Lung (tissue), 17 donors: ENCODE measurements at places on chromosomes 3 and 15.
A peak's percentile ranks its signal among the peaks of the same experiment; 100 is the strongest.

DNA sequence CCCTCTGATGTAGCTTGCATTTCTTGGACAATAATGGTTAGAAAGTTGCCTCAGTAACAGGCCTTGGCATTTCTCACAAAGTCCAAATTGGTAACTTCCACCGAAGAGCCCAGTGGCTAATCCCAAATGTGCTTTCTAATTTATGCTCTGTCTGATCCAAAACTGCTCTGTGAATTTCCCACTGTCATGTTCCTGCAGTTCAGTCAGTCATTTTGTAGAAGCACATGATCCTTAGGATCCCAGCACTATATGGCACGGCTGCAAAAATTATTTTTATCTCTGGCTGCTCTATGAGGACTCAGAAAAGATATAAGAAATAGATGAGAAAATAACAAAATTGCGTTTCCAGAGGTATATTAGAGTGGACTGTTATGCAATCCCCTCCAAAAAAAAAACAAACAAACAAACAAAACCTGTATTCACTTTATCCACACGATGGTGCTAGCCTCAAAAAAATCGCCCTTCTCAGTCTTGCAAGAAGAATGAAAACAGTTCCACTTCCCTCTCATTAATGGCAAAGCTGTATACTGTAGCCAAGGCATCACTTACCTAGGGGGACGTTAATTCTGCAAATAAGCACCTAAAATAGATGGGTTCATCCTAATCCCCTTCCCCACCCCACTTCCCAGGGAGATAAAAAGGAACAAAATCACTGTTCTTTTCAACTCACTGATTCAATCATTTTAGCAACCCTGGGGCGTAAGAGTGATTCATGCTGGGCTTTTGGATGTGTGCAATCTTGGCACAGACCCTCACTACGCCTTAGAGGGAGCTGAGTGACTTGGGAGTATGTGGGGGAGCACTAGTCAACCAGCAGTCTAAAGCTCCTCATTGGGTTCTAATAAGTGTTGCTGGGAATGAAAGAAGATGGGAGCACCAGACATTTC lies 61.3 kb downstream of the TMCO5A start:
- peak; percentile 86 for DNase-seq

GRCh38 chr3:11949351-11949750 lies 54.8 kb upstream of the SYN2 start:
- DNase-seq = no peak

GRCh38 chr3:31882431-31882830 lies 98.6 kb downstream of the OSBPL10 start:
- no peak for DNase-seq

- DNase-seq = no peak
These were observed 81.3 kb upstream of the RNF7 start for GRCh38 chr3:141656771-141657170.

DNA sequence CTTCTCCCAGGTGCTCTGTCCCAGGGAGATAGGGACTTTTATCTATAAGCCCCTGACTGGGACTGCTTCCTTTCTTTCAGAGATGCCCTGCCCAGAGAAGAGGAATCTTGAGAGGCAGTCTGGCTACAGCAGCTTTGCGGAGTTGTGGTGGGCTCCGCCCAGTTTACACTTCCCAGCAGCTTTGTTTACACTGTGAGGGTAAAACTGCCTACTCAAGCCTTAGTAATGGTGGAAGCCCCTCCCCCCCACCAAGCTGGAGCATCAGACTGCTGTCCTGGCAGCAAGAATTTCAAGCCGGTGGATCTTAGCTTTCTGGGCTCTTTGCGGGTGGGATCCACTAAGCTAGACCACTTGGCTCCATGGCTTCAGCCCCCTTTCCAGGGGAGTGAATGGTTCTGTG lies 253.8 kb upstream of the ARL6 start:
- peak; percentile 12 for DNase-seq

DNA sequence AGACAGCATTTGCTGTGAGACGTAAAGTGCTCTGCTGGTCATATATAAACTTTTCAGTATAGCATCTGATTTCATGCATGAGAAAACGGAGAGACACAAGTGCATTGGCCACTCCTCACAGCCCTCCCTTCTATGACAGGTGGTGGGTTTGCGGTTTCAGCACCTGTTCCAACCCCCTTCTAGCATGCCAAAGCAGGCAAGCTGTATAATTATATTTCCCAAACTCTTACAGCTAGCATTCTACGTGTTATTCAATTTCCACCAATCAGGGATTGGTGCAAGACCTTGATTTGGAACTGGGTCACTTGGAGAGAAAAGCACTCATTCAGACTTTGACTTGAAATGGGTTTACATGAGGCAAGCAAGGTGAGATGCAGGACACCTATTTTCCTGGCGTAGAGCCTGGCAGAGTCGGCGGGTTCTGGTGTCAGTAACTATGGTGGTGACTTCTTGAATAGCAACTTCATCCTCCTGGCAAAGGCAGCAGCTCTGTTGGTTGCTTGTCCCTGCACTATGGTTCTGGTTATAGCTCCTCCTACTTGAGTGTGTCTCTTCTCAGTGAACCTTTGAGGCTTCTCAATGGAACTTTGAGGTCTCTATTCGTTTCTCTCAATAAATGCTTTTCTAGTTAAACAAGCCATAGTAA lies 356.5 kb downstream of the TBL1XR1 start:
- DNase-seq = no peak

- DNase-seq = no peak
These were observed 40.1 kb downstream of the OXSR1 start for GRCh38 chr3:38205472-38205805.

GRCh38 chr3:131503320-131503635 lies 507 bp upstream of the MRPL3 start:
- no peak for DNase-seq

DNA sequence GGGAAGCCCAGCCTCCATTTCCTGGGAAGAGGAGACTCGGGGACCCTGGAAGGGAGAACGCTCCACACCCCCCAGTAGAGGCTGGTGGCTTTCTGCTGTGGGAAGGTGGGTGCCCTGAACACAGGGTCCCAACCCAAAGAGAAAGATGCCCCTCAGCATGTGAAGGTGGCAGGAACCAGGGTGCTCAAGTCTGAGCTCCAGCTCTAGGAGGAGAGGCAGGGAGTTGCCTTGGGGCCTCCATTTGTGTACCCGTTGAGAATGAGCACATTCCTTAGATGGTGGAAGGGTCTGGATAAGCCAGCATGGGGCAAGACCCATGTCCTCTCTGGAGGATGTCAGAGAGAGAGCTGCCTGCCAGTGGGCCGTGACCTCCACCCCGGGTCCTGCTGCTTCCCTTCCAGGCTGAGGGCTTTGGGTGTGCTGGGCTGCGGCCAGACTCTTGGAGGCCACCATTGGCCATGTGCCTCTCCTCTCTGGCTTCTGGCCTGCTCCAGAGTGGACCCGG lies 212.4 kb downstream of the TBC1D2B start:
- DNase-seq = no peak

DNA sequence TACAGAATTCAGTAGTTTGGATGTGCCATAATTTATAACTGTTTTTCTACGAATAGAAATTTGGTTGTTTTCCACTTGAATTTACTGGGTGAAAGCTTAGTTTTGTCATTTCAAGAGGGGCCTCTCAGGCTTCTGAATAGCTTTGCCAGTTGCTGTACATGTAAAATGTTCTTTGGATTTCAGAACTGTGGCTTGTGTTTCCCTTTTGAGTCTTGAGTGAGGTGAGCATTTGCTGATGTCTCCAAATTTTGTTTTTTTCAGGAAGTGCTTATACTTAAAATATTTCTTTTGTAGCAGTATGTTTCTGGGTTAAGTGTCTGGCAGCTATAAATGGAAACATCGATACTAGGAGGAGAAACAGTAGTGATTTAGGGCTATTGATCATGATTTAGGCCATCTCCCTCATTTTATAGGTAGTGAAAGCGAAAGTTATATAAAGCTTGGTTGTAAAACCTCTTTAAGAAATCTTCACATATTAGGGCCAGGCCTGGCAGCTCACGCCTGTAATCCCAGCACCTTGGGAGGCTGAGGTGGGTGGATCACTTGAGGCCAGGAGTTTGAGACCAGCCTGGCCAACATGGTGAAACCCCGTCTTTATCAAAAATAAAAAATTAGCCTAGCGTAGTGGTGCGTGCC lies 9.2 kb upstream of the TRAK1 start:
- DNase-seq = no peak

DNA sequence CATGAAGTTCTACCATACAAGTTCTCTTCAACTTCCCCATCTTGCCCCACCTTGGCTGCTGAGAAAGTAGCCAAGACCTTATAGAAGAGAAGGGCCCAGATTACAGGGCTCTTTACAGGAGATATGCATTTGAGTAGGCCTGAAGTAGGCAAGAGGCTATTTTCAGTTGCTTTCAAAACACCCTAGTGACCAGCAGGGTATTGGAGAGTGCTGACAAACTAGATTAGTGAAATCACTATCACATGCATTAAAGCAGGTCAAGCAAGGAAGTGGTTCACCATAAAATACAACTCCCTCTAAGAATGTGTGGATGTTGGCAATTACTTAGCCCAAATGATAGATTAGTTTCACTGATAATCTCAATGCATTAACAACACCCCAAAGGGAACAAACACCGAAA lies 2.7 kb upstream of the LZTFL1 start:
- no peak for DNase-seq

GRCh38 chr3:159766563-159767185 lies 222.0 kb upstream of the IL12A start:
- DNase-seq = no peak

DNA sequence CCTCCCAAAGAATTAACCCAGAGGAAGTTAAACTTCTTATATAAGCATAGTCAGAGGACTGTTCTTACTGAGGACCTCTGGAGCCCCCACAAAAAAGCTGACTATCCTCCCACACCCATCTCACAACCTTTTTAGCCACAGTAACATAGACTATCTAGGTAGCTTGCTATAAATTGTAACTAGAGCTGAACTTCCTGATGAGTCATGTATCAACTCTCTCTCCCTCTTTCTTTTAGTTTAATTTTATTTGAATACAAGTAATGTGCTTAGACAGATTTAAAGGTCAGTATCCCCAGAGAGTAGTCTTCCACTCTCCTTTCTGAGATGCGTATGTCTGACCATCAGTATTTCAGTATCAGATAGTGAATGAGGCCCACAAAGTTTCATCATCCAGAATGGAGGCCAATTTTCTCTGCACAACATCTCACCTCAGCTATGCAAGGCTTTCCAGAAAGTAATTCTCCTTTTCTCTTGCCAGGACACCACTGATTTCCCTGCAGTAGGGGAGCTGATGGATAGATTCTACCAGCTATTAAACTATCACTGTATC lies 104.0 kb upstream of the MYRIP start:
- DNase-seq = no peak

DNA sequence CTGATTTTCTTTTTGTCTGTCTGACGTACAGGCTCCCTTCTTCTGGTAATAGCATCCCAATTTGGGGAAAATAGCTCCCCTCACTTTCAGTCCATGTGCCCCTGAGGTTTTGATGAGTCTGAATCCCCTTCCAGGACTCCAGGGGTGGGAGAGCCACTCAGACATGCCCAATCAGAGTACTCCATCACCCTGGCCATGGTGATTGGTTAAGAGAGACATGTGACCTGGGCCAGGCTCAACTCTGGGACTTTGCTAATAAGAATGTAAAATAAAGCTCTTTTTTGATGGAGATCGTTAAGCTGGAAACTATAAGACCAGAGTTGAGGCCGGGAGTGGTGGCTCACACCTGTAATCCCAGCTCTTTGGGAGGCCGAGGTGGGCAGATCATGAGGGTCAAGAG lies 9.2 kb upstream of the MEF2A start:
- no peak for DNase-seq

- peak; percentile 11 for DNase-seq
These were observed 131.3 kb upstream of the KCNMB2 start for GRCh38 chr3:178404961-178405360.

DNA sequence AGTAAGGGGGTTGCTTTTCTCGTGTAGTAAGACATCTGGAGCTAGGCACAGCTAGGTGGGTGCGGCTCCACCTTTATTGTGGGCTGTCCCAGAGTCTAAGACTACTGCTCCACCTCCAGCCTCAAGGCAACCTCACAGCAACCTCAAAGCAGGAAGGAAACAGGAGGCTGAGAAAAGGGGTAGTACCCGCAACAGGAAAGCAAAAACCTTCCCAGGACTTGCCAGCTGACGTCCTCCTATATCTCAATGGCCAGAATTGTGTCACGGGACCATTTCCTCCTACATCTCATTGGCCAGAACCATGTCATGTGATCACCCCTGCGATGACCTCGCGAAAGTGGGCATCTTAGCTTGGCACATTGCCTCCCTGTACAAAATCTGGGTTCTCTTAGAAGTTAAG lies 4.3 kb upstream of the GPR160 start:
- no peak for DNase-seq

- DNase-seq = no peak
These were observed 760.2 kb downstream of the NAALADL2 start for GRCh38 chr3:175619369-175619768.

DNA sequence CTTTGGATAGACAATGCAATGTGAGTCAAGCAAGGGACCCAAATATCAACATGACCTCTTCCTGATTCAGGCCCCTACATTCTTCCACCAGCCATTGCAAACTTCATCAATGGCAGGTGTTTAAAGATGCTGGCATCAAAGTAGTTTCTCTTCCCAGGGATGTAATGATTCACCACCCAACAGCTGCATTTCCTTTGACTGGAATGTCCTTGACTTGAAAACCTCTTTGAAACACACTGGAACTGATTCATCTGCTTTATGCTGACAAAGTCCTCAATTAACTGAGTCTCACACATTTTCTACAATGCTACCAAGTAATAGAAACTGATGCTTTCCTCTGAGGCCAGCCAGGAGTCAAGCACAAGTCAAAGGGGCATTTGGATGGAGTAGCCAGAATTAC lies 385.5 kb downstream of the GBE1 start:
- no peak for DNase-seq

DNA sequence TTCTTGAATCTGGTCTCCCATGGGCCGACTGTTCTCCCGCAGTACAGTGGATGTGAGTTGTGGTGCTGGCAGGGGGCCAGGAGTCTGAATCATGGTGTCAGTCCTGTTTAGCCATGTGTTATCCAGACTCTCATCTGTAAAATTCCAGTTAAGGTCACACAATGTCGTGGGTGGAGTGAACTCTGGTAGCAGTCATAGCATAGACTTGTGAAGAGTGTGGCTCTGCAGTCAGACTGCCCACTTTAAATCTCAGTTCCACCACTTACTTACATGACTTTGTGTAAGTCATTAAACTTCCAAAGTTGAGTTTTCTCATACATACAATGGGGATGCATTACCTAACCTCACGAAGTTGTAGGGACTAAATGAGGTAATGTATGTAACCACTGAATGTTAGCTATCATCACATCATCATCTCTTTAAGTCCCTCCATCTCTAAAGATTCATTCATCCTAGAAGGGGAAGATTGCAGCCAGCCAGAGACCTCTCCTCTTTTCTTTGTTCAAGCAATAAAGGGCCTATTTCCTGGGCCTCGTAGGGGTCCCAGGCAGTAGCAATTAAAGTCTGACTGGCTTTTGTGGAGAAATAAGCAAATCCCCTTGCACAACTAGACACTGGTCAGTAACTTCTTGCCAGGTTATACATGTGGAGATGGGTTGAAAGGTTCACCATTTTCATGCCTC lies 93.9 kb downstream of the PCCB start:
- DNase-seq = peak; percentile 41

- no peak for DNase-seq
These were observed 11.6 kb upstream of the PLSCR4 start for GRCh38 chr3:146262371-146263110.

DNA sequence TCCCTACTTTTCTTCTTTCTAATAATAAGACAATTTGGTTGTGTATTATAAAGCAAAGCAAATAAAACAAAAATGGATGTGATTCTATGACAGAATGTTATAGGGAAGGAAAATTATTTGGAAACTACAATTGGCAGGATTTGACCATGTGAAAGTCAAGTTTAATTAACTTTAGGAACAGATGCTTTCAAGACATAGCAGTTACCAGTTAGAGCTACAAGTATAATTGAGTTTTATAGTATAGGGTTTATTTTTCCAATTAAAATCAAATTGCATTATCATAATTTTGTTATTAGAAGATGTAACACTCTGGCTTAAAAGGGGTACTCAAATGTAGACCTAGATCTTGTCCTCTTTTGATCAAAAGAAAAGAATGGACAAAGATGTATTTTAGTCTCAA lies 110.9 kb downstream of the ROBO2 start:
- DNase-seq = no peak
